ENCODE measurements at places on chromosomes 2 and 18.

DNA sequence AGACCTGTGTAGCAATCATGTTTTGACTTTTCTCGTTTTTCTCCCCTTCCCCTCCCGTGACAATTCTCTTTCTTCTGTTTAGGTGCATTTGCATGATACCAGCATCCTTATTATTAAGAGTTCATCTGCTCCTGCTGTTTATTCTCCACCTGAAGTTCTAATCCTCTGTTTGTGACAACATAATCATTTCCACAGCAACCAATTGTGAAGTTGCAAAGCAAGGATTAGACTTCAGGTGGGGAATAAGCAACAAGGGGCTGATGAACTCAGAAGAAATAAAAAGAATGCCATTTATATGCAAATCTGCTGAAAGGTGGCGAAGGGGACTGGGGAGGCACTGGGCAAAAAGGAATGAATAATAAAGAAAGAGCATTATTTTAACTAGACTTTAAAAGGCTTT, 124.8 kb upstream of the LINC00305 start:
- DNase-seq = no peak

- DNase-seq = no peak
Measured at GRCh38 chr2:173578404-173579107, 223.9 kb downstream of the CDCA7 start.

DNA sequence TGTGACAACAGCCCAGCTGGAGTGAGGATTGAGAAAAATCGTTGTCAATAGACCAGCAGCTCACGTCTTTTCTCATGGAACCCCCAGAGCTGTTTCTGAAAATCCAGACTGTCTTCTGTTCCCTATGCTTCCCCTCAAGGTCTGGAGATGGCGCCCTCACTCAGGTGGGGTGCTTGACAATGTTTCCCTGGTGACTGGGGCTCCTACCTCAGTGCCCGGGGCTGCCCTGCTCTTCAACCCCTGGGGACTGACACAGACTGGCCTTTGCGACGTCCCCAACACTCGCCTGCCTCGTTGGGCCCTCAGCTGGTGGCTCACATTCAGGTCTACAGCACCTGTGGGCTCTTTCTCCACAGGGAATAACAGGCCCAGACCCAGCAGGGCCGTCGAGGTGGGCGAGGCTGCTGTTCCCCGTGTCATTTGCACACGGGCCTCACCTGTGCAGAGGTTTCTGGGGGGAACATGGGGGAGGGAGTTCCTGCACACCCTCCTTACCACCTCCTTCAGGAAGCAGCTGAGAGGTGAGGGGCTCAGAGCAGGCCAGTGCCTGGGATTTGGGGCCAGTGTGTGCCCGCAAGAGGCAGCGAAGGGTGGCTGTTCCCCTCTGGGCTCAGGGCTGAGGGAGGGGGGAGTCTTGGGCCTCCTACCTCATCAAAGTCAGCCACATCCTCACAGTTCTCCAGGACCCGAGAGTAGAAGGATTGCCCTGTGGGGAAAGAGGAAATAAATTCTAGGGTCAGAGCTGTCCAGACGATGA, 59.3 kb upstream of the OTOF start:
- DNase-seq = no peak

GRCh38 chr2:60423505-60423904, 129.9 kb downstream of the BCL11A start:
- no peak for DNase-seq

- DNase-seq = no peak
Measured at GRCh38 chr18:28086670-28087552, 90.0 kb downstream of the CDH2 start.

GRCh38 chr18:3873698-3874097, 423.7 kb downstream of the TGIF1 start:
- DNase-seq = no peak

GRCh38 chr2:234488913-234489451, 7.9 kb downstream of the ARL4C start:
- peak; percentile 38 for DNase-seq

GRCh38 chr2:59575191-59575590, 978.3 kb downstream of the BCL11A start:
- DNase-seq = no peak

- DNase-seq = no peak
Measured at GRCh38 chr2:74252862-74253261, 54.4 kb downstream of the MTHFD2 start.

DNA sequence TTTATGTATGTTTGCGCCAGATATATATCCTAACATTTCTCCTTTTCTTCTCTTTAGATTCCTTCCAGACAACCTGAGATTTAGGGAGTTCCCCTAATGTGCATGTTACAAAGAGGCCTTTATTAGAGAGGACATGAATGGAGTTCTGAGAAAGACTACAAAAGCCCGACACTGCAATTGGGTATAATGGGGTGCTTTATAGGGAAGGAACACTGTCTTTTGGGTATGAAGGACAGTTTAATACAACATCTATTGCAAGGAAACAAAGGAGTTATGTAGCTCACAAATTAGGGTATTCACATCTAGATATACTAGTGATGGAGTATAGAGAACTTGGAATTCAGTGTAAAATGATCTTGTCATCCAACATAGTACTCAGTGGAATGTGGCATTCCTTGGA, 383.8 kb downstream of the FIGN start:
- no peak for DNase-seq

- no peak for DNase-seq
Measured at GRCh38 chr2:72916743-72917137, 579 bp upstream of the EMX1 start.

DNA sequence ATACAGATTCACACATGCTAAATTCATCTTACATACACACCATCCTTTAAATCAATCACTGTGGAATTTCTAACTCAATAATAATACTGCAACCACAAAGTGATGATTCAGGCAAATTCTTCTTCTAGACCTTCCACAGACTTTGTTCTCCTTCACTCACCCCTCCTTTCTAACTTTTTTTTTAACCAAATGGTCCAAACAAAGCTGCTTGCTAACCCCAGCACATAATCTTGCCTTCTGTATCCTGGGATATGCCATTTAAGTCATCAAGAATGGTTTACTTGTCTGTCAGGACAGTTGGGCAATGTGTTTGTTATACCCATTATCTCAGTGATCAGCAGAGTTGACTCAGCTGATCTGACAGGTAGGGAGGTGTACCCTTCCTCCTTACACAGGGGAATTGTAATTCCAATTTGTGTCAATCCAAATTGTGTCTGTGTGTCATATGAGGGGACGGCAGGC, 10.0 kb downstream of the SLC40A1 start:
- DNase-seq = no peak

GRCh38 chr2:64114063-64114911, 29.9 kb downstream of the PELI1 start:
- DNase-seq = no peak

DNA sequence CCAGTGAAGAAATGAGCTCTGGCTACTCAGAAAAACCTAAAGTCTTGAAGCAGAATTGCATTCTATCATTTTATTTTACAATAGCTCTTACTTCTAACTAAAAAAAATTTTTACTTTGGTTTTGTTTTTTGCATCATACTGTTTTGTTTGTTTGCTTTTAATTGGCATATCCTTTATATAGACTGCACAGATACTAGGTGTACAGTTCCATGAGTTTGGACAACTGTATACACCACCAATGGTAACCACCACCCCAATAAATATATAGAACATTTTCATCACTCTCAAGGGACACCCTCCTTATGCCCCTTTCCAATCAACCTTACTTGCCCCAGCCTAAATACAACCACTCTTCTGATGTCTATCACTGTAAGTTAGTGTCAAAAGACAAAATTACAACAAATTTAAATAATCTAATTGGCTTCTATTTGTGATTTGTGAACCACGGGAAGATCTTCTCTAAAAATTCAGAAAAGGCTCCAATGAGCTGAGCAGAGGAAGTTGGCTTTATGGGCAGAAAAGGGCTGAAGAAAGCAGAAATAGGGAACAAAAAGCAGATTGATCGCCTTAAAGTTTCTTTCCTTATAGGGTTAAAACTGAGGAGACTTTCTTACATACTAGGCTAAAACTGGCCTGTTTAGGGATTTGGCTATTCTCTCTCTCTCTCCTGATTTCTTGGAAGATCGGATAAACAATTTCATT, 22.2 kb upstream of the SOS1 start:
- DNase-seq = no peak

GRCh38 chr2:65622951-65623535, 190.6 kb upstream of the SPRED2 start:
- DNase-seq = no peak

DNA sequence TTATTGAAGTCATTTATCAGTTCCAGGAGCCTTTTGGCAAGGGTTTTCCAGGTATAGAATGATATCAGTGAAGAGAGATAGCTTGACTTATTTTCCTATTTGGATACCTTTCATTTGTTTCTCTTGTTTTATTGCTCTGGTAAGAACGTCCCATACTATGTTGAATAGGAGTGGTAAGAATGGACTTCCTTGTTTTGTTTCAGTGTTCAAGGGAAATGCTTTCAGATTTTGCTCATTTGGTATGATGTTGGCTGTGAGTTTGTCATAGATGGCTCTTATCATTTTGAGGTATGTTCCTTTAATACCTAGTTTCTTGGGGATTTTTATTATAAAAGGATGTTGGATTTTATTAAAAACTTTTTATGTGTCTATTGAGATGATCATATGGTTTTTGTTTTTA, 87.1 kb upstream of the EPAS1 start:
- DNase-seq = no peak

GRCh38 chr2:167681234-167682015, 566.0 kb downstream of the STK39 start:
- DNase-seq = no peak

DNA sequence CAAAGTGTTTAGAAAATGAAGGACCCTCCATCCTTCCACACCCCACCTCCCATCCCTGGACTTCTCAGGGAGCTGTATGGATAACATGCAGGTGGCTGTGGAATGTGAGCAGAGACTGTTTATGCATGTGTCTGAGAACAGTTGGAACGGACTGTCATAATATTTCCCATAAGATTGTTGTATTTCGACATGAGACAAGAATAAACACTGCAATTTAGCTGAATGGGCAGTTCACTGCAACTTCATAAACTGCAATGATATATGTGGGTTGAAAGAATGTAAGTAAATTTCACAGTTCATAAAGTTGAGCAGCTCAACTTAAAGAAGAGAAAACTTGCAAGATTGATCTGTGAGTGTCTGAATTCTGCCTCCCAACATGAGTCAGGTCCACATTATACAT, 74.6 kb downstream of the MEP1B start:
- DNase-seq = no peak

- no peak for DNase-seq
Measured at GRCh38 chr2:62265106-62265505, 69.2 kb downstream of the B3GNT2 start.

- DNase-seq = no peak
Measured at GRCh38 chr2:75807992-75808391, 97.3 kb upstream of the GCFC2 start.

GRCh38 chr2:176392249-176392648, 123.0 kb downstream of the MTX2 start:
- no peak for DNase-seq

- DNase-seq = no peak
Measured at GRCh38 chr2:56540916-56541315, 357.1 kb downstream of the CCDC85A start.

GRCh38 chr2:120845277-120845676, 109.6 kb downstream of the GLI2 start:
- no peak for DNase-seq

DNA sequence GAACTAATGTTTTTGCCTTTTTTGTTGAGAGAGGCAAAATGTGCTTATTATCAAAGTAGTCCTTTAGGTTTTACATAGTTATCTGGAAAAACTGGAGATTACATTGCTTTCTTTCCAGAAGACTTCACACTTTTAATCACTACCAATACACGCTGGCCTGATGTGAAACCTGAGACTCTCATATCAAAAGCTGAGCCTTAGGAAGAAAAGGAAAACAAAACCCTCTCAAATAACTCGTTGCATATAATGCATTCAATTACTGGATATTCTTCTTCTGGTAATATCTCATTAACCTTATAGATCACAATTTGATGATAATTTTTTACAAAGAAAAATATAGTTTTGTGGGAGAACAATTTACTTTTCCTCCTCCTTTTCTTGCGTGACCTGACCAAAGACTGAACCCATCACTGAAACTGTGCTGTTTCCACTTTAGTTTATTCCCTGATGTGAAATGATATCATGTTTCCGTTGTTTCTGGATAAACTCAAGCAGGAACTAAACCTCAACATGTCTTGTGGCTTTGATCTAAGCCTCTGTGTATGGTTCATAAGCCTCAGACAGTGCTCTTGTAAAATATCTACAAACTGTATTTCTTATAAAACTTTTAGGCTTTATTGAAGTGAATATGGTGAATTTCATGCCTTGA, 332.4 kb downstream of the GULP1 start:
- DNase-seq = no peak

DNA sequence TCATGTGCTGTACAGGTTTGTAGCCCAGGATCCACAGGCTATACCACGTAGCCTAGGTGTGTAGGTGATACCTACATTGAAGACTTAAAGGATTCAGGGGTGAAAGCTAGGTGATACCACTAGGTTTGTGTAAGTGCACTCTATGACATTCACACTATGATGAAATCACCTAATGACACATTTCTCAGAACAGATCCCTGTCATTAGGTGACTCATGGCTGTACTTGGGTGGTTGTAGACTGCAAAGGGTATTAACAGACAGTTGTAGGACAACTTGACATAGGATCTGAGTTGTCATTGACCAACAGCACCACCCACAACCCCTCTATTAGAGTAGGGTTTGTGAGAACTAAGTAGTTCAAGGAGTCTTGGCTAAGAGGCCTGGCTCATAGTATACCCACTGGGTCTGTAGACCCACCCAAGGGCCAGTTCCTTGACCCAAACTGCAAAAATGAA, 27.7 kb upstream of the SMCHD1 start:
- DNase-seq = peak; percentile 31

DNA sequence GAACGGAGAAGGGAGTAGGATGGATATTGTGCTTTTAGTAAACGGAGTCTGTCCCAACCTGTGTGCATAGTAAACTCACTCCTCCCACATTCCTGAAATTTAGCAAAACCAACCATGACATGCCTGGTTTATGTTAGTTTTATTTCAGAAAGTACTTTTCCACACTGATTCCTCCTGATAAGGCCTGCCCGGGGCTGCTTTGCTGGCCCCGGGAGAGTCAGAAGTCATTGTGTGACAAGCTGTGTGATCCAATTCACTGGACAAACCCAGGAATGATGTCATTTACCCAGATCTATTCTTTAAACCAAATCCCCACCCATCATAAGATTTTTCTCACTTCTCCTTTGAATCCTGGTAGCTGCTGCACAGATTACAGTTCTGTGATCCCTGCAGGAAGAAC, 109.0 kb downstream of the SETBP1 start:
- DNase-seq = no peak

- no peak for DNase-seq
Measured at GRCh38 chr18:67875944-67876343, 359.4 kb upstream of the DSEL start.

DNA sequence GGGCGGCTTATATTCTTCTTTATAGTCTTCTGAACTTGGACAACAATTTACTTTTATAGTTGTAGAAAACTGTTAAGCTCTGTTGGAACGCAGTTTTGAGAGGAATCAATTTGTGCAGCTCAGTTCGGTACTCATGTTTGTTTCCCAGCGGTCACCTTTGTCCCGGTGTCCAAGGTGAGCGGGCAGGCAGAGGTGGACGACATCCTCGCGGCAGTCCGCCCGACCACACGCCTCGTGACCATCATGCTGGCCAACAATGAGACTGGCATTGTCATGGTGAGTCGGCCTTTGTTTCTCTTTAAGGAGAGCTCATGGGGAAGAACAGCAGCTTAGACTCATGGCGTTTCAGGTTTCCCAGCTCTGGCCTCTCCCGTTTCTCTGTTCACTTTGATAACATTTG, 18.6 kb upstream of the ESPNL start:
- DNase-seq = no peak

GRCh38 chr2:158034198-158034866, 67.3 kb upstream of the UPP2 start:
- DNase-seq = no peak

GRCh38 chr2:129777762-129778583, 201.5 kb upstream of the RAB6C start:
- DNase-seq = no peak

Measured in stimulated activated CD4-positive, alpha-beta T cell treated with anti-CD3 and anti-CD28 coated beads, Interleukin-2, amount 100 ng/mL, for 24 hours (primary cell).